ENCODE measurements at places on chromosomes 3 and 15.

GRCh38 chr15:75685195-75685594 lies 27.5 kb downstream of the CSPG4 start:
- no peak for DNase-seq

GRCh38 chr15:67531379-67531914 lies 10.5 kb downstream of the C15orf61 start:
- no peak for DNase-seq

DNA sequence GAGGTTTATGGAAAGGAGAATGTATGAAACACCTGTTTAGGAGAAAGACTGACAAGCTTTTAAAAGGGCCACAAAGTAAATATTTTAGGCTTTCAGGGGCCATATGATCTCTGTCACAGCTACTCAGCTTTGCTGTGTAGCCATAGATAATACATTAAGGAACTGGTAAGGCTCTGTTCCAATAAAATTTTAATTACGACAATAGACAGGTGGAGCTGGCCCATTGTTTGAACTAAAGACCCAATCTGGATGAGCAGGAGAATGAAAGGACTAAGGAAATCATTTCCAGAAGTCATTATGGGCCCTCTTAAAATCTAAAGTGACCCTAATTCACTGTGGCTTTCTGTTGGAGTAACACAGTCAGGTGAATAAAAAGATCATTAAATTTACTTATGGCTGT lies 48.5 kb upstream of the SLC12A8 start:
- DNase-seq, result no peak

GRCh38 chr3:57803647-57804081 lies 47.6 kb downstream of the SLMAP start:
- DNase-seq, result no peak

GRCh38 chr3:134462331-134462941 lies 23.3 kb downstream of the ANAPC13 start:
- no peak for DNase-seq
